ENCODE measurements at places on chromosomes 7 and 10.

DNA sequence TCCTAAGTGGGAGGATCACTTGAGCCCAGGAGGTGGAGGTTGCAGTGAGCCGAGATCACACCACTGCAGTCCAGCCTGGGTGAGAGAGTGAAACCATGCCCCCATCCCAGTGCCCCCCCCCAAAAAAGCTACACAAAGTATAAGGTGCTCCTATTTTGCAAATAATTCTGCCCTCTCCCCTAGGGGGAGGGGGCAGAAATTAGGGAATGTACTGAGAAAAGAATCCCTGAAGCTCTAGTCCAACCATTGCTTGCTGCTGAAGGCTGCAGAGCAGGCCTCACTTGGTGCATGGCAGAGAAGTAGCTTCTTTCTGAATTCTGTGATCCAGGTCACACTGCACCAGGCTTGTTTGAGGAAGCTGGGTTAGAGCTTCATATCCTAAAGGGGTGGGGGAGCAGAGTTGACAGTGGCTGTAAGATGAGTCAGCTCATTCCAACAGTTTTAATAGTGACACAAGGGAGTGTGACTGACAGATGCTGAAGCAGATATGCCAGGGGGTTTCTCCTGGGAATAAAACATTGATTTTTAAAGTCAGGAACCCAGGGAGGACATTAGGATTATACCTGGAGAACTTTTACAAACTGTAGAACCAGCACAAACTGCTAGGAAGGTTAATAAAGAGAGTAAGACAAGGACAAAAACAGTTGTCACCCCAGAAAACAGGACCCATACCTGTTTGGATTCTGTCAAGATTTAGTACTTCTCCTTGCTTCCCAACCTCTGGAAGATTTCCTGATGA lies 32.8 kb upstream of the STRIP2 start:
- no peak for DNase-seq

GRCh38 chr10:128687408-128687807 lies 561.2 kb upstream of the MKI67 start:
- DNase-seq, result no peak

DNA sequence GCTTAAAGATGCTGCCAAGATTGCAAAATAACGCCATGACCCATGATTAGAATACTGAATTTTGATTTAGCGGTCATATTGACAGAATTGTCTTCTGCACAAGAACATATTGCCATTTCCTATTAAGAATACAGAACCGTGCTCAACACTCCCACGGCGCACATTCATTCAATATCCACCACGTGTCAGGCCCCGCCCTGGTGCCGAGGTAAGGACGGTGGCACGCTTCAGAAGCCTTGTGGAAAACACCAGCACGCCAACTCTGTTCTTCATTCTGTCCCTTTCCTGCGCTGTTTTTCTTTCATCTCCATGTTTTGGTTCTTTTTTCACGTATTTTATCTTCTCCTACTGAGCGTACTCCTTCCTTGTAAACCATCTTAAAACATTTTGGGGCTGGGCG lies 189.3 kb downstream of the ZMYND11 start:
- no peak for DNase-seq

DNA sequence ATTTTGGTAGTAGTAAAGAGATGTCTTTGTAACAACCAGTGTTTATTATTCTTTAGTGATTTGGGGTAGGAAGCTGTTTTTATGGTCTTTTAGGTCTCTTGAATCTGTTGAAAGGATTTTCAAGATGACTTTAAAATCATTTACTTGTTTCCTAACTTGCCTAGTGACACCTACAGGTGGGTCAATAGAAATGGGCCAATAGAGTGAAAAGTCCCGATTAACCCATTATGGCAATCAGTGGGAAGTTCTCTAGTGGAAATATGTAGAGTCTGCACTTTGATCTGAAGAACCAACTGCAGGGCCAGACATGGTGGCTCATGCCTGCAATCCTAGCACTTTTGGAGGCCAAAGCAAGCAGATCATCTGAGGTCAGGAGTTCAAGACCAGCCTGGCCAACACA lies 374.7 kb upstream of the BMPER start:
- no peak for DNase-seq

All from lower lobe of right lung (tissue), 2 donors.